ENCODE measurements at places on chromosomes 2 and 18.

- no peak for DNase-seq
Observed at GRCh38 chr2:36376992-36377738, 21.6 kb downstream of the CRIM1 start.

DNA sequence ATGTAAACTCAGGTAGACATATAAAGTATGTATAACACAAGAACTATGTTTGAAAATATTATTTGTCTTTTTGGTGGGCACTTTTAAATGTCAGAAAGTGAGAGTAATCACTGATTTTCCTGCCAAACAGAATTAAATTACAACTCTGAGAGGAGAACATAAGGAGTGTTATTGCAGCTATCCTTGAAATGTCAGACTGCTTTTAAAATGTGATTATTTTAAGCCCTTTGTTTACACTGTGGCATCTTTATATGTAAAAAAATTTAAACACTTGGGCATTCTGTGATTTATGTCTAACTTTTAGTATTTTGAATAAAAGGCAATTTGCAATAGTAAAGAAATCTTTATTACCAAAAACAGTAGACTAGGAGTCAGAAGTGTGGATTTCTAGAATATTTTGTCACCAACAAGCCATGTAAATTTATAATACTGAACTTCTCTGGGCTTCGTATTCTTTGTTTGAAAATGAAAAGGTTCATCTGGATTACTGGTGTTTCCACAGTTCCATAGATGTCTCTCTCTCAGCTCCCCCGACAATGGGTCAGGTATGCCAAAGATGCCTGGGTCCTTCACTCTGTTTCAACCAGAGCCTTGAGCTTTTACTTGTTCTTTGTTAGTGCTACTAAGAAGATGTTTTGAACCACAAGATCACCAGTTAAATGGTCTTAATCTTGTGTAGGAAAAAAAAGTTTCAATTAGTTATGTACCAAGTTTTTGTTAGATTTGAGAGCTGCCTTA, 38.8 kb downstream of the GULP1 start:
- DNase-seq, result no peak

- no peak for DNase-seq
Observed at GRCh38 chr2:230694241-230694640, 18.4 kb upstream of the CAB39 start.

DNA sequence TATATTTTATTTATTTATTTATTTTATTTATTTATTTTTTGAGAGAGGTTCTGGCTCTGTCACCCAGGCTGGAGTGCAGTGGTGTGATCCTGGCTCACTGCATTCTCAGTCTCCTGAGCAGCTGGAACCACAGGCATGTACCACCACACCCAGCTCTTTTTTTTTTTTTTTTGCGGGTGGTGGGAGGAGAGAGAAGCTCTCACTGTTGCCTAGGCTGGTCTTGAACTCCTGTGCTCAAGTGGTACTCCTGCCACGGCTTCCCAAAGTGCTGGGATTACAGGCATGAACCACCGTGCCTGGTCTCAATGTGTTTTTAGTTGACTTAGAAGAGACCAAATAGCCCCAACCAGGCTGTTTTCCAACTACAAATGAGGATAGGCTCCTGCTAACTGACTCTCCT, 80.7 kb downstream of the PDCL3 start:
- no peak for DNase-seq

- DNase-seq, result no peak
Observed at GRCh38 chr2:25587361-25587760, 86.0 kb downstream of the DTNB start.

DNA sequence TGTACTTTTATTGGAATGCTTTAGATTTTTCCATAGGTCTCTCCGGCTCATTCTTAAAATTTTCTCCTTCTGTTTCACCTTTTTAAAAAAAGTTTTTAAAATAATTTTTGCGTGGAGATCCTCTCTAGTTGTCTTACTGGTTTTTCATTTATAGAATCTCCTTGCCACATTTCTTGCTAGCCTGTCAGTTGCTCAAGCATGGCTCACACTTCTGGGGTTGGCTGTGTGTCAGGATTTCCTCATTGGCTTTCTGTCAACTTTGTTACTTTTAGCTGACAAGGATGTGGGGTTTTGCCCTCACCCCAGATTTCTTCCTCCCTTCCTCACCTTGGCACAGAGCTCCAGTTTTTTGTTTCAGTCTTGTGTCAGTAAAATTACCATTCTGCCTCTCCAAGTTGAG, 124.6 kb downstream of the ZNF407 start:
- no peak for DNase-seq

GRCh38 chr2:238488347-238488826, 61.7 kb downstream of the ASB1 start:
- DNase-seq, result no peak

DNA sequence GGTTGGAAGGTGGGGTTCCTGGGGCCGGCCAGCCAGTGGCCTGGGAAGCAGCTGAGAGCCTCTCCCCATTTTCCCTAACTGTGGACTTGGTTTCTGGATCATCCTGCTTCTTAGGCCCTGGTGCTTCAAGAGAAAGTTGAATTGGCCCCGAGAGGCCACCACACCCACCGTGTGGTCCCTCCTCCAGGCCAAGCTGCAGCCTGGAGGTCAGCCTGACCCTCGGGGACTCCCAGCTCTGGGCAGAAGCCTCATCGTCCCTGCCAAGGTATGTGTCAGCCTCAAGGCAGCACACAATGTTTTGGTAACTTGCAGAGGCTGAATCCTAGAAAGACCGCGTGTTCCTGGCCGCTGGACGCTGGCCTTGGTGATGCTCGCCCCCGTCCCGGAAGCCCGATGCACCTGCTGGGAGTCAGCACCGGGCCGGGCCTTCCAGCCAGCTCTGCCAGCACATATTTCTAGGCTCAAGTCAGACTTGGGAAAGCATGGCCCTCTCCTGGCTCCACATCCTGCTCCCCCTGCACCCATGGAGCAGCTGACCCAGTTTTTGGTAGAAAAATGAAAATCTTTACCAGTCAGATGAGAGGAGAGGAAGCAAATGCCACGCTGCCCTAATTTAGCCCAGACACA, 72.6 kb downstream of the ACTR2 start:
- no peak for DNase-seq

- no peak for DNase-seq
Observed at GRCh38 chr18:28161608-28162599, 15.0 kb downstream of the CDH2 start.

DNA sequence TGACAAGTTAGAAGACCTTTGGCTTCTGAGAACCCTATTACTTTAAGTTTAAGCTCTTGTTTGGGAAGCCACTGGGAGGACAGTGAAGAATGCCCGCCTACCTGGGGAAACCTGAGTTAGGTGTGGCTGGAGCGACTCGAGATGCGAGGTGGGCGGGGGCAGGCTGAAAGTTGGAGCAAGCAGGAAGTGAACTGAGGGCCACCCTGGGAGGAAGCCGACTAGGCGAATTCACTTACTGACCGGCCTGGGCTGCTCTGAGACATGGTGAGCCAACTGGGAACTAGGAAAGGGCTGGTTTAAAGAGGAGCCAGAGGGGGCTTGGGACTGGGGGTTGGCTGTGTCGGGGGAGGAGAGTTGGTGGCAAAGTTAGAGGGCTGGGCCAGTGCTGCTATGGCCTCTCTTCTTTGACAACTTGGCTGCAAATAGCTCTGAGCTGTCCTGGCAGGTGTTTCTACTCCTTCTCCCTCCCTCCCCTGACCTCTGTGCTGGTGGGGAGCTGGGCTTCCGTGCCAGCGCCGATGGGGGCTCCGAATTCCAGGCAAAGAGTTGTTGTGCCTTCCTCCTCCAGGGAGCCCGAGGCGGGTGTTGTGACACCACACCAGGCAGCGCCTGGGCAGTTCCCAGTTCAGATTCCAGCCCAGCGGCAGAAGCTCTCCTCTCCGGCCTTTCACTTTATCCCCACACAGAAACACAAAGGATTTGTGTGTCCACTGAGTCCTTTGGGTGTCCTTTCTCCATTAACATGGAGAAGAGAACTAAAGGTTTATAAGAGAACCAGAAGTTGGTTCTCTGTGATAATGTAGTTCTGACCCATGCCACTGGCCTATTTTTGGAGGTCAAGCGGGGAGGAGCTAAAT, at the start of gene VAMP8:
Gene VAMP8 (plus strand): TSS at position 201 of the 857 bp plus-strand sequence. CDS start 61 bp downstream, at position 262.
- DNase-seq, result no peak

DNA sequence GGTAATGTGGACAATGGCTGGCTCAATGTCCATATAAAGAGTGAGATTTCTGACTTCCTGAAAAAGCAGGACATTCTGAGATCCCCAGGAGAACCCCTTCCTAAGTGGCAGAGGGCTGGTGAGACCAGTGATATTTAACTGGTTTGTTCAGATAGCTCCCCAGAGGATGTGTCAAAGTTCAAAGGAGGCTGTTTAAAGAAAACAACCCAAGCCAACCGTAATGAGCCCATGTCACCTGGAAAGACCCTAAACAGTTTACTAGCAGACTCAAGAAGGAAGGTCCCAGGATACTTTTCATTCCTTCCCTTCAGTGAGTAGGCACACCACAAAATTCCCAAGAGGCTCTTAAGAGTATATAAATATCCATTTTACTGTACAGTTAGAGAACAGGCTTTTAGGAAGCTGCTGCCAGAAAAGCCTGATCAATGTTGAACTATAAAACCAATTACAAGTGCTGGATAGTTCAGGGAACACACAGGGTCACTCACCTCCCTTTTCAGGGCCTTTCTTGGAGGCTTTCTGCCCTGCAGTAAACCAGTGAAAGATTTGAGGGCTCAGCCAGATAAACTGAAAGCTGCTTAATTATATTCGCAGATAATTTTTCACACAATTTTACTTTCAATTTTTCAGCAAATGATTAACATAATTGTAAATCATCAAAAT, 293.5 kb downstream of the ASXL3 start:
- DNase-seq, result no peak

DNA sequence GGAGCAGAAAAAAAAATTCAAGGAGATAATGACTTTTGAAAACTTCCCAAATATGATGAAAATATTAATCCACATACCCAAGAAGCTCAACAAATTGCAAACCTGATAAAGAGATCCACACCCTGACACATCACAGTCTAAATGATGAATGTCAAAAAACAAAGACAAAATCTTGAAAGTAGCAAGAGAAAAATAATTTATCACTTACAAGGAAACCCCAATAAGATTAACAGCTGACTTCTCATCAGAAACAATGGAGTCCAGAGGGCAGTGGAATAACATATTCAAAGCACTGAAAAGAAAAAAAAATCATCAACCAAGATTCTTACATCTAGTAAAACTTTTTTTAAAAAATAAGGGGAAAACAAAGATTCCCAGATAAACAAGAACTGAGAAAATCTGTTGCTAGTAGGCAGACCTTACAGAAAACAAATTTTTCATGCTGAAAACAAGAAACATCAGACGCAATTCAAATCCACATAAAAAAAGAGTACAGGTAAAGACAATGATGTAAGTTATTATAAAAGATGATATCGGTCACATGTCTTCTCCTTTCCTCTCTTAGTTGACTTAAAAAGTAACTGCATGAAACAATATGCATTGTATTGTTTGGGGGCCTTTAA, 21.3 kb downstream of the SLC66A2 start:
- no peak for DNase-seq

- no peak for DNase-seq
Observed at GRCh38 chr2:219251656-219252055, 1.4 kb upstream of the TUBA4B start.

DNA sequence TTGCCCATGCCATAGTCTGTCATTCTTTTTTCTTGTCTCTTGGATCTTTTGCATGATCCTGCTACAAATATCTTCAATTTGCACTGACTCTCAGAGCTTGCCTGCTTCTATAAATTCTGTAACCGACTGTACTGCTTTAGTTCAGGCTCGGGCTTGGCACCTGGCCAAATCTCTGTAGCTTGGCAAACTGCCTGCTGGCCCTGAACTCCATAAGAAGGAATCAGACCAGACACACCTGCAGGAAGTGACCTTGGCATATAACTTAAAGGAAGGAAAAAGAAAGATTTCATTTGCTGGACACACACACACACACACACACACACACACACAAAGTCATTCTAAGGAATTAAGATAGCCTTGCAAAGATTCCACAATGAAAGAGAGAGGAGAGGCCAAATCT, 291.2 kb upstream of the DDX18 start:
- no peak for DNase-seq

- DNase-seq, result peak; percentile 85
Observed at GRCh38 chr2:96163768-96164429, 18.7 kb upstream of the DUSP2 start.

GRCh38 chr2:70381821-70382220, 80.0 kb upstream of the FAM136A start:
- DNase-seq, result no peak

DNA sequence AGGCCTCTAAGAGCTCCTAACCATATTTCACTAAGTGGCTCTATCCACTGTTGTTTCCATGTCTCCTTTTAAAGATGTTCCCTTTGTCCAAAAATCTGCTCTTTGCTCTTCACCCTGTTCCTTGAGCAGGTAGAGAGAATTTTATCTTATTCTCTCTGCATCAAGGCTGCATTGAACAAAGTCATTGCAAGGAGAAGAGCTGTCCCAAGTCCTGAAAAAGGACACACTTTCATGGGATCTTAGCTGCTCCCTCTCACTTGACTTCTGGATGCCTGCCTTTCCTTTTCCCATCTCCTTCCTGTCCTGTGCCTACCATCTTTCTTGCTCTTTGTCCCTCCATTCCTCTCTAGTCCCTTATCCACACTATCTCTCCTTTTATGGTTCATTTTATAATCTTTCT, 235.2 kb upstream of the THSD7B start:
- DNase-seq, result no peak

DNA sequence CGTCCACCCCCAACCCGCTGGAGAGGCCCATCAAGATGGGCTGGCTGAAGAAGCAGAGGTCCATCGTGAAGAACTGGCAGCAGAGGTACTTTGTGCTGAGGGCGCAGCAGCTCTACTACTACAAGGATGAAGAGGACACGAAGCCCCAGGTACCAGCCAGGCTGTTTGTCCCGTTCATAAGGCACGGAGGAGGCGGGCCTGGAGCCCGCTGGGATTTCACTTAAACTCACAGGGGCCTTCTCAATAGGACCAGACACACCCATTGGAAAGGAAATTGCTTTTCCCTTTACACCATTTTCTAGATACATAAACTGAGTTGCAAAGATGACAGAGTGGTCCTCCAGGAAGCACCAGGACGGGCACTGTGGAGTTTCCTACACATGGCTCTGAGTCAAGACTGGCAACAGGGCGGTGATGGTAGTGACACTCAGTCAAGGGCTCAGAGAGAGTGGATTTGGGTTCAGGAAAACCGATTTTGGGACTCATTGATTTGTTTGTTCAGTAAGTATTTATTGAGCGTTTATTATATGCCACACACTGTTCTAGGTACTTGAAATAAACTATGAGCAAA, 40.7 kb downstream of the ARHGAP25 start:
- no peak for DNase-seq

All from activated CD8-positive, alpha-beta memory T cell treated with anti-CD3 and anti-CD28 coated beads for 4 hours (primary cell).